ENCODE measurements at places on chromosomes 7 and 10. TPM values are rescaled to one million over a fixed set of nuclear protein-coding genes. Genes with fewer than 3 reads are reported as not detected.

LRIT1 gene
- total RNA-seq = not detected

JAKMIP3 gene
- total RNA-seq = under 0.01 TPM

NKX1-2 gene
- total RNA-seq = not detected

SRPK2 gene
- 16.7 TPM for total RNA-seq

ADIRF gene
- not detected for total RNA-seq

KIAA1217 gene
- not detected for total RNA-seq

ICA1 gene
- 14.0 TPM for total RNA-seq

LRRN3 gene
- under 0.01 TPM for total RNA-seq

FAM200A gene
- total RNA-seq = 3.2 TPM

EN2 gene
- not detected for total RNA-seq

CTTNBP2 gene
- under 0.01 TPM for total RNA-seq

CPA2 gene
- under 0.01 TPM for total RNA-seq

UPK3B gene
- total RNA-seq = 1.1 TPM

CFTR gene
- total RNA-seq = not detected

MRLN gene
- not detected for total RNA-seq

SYT15 gene
- 0.27 TPM for total RNA-seq

OPALIN gene
- under 0.01 TPM for total RNA-seq
